Stimulated activated CD8-positive, alpha-beta memory T cell treated with anti-CD3 and anti-CD28 coated beads, Interleukin-4, amount 100 ng/mL, for 4 hours (primary cell): ENCODE measurements at places on chromosomes 6 and 20.

- DNase-seq, result no peak
These were observed 322.5 kb downstream of the HACE1 start for GRCh38 chr6:104537180-104537579.

DNA sequence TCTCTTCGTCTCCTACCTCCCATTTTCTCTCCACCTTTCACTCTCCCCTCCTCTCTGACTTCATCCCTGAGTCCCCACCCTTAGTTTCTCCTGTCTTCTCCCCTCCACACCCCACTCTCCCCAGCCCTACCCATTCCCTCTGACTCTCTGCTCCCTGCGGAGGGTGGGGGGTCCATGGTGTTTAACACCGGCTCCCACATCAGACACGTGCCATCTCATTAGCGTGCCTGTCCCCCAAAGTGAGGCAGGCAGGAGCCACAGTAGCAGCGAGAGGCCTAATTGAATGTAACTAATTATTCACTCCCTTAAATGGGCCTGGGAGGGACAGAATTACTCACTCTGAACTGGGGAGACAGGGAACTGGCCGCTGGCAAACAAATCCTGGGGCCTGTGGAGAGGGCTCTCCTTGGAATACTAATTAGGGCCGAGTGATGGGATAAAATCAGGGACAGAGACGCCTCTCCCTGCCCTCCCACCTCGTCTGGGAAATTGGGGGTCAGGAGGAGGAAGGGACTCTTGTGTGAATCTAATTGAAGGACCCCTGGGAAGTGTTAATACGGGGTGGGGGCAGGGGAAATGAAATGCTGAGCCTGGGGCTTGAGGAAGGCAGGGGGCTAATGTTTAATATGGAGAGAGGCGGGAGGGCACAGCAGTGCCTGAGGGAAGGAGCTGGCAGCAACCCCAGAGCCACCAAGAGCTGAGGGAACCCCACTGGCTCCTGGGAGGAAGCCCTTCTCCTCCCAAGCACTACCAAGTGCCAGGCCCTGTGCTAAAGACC is 17.9 kb downstream of the CD40 start:
- no peak for DNase-seq

- DNase-seq, result no peak
These were observed 10.5 kb downstream of the SAYSD1 start for GRCh38 chr6:39104528-39104927.

GRCh38 chr20:33460711-33461110 is 17.1 kb upstream of the SNTA1 start:
- DNase-seq, result no peak

DNA sequence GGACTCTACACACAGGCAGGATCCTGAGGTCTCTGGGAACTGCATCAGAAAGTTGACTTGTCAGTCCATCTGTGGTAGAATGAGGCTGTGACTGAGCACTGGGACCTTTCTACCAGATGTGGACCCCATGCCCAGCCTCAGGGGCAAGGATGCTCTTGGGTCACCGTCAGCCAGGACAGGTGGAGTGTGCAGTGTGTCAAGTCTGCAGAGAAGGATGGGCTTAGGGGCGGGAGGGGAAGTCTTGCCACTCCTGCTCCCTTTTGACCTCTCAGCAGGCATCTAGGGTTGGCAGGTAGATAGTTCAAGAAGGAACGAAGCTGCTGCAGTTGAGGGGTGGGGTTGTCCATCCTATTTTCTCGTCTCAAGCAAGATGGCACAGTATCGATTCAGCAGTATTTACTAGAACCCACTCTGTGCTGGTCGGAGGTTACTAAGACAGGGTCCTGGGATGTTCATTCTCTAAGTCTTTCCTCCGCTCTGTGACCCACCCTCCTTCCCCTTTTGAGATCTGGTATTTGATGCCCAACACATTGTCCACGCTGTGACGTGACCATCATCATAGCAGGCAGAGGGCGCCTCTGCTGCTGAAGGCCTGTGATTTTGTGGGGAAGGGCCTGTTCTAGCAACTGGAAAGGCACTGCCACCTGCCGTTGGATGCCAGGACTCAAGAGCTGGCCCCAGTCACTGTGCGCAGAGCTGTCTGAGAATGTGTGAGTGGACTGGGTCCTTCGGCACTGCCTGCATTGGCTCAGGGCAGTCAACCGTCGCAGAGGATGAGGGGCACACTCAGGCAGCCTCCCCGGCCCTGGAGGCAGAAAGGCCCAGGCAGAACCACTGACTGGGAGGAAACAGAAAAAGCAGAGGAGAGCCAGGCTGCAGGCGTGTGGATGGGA is 23.2 kb downstream of the RBCK1 start:
- no peak for DNase-seq

DNA sequence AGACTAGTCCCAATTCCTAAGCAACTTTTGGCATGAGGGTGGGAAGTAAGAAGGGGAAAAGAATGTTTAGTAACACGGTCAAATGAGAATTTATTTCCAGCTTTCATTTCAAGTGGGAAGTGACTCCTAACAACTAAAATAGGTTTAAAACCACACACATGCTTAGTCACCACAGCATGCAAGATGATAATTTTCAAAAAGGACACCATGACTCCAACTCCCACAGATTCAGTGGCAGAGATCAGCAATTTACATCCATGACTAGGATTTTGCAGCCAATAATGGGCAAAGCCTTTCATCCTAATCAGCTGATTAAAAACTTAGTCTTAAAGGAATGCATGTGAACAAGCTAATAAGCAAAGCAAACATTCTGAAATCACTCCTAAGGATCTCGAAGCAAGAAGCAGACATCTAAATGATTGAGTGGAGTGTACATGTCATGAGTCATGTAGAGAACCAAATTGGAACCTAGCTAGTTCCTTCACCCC is 48.1 kb upstream of the GCLC start:
- no peak for DNase-seq

DNA sequence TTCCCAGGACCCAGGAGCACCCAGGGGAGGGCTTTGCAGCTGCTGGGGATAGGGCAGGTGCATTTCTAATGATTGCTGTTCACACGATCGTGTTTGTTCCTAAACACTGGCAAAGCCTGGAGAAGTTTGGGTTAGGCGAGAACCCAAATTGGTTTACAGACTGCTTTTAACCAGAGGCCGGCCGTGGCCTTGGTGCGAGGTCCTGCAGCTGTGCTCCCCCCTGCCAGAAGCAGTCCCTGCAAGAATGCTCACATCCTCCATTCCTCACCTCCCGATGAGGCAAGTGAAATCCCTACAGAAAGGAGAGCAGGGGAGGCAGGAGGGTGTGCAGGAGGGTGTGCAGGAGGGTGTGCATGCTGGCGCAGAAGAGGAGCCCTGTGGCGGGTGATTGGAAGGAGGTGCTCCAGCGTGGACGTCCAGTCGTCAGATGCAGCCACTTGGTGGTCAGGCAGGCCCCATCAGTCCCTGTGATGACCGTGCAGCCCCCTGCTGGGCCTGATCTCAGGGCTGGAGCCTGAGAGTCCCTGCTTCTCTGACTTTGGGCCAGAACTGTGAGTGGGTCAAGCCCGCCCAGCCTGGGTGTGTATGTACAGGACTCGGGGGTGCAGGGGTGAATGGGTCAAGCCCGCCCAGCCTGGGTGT is 55.7 kb upstream of the FRMD1 start:
- DNase-seq, result no peak

DNA sequence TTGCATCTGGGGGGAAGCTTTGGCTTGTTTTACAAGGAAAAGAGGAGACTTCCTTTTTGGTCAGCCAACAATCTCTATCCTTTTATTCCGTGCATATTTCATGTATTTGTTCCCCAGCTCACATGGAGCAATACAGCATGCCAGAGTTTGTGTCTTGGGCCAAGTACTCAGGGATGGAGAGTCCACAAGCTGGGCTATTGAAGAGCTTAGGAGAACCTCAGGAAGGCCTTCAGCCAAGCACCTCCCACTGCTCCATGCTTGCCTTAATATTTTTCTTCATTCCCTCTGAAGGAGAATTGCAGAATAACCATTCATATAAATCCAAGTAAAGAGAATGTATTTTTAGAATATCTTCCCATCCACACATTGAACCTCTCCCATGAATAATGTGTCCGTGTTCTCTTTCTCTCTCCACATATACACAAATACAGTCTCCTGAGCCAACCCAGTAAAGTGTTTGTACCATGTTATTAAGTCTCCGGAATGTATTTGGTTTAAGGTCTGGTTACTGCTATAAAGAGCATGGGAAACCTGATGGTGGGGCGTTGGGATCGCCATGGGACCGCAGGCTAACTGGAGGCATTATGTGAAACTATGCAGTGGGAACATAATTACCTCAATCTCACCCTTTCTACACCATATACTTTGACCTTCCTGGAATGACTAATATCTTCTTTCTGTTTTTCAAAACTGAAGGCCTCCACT is 3.0 kb downstream of the LAMA4 start:
- DNase-seq, result no peak
